Mesendoderm (in vitro differentiated cells): ENCODE measurements at places on chromosomes 5 and 9.

GRCh38 chr5:111377306-111377705, 135.0 kb downstream of the STARD4 start:
- no peak for DNase-seq

DNA sequence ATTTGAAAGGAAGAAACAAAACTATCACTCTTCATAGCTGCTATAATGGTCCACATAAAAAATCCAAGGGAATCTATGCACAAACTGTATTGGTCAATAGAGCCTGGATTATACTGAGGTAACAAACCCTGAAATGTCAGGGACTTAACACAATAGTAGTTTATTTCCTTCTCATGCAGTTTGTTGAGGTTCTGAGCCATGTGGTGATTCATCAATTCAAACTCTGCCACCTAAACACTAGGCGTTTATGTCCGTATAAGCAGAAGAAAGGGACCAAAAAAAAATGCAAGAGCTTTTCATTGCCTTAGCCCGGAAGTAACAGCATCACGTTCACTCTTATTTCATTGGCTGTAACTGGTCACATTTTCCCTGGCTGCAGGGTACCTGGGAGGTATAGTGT, 464.7 kb downstream of the ZSWIM6 start:
- DNase-seq = no peak

DNA sequence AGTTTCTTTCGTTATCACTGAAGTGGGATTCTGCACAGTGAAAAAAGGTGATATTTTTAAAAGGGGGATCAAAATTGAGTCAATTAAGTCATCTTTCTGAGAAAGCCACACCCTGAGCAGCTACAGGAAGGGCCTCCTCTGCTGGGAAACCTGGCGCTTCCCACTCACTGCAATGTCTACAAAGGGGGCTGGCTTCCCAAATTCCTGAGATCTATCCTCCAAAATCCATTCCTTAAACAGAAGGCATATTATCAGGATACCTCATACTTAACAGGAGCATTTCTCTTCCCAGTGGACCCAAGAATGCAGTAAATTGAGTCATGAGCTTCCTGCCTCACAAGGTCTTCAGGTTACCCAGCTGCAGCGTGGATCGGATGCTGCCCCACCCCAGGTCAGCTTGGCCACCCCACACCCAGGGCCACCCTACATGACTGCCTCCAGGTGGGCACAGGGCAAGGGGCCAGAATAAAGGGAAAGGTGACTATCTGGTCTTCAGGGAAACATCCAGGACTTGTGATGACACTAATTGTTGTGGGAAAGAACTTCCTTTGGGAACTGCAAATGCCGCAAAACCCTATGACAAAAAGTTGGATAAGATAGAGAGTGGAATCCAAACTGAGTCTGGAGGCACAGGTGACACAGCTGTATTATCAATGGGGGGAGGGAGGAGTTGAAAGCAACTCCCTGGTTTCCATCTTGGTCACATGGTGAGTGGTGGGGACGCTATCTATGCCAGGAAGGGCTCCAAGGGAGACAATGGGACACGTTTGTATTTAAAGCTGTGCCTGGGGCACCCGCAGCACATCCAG, 42.3 kb downstream of the ROR2 start:
- DNase-seq = peak; percentile 97

GRCh38 chr5:153491856-153492255, 1.4 kb downstream of the GRIA1 start:
- DNase-seq = no peak

DNA sequence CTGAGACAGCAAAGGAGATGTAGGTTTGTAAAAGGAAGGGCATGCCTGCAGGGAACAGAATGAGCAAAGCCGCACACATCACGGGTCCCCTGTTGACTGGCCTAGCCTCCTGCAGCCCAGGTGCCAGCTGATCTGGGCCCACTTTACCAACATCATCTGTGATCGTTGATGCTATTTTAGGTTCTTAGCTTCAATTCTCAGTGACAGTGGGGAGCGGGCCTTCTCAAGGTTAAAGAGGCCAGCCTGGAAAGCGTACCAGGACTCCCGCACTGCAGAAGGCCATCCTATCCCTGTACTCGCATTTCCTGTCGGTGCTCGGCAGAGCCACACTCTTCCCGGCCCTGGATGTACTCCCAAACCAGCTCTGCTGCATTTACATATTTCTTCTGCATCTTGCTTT, 213.5 kb upstream of the IRX1 start:
- no peak for DNase-seq

DNA sequence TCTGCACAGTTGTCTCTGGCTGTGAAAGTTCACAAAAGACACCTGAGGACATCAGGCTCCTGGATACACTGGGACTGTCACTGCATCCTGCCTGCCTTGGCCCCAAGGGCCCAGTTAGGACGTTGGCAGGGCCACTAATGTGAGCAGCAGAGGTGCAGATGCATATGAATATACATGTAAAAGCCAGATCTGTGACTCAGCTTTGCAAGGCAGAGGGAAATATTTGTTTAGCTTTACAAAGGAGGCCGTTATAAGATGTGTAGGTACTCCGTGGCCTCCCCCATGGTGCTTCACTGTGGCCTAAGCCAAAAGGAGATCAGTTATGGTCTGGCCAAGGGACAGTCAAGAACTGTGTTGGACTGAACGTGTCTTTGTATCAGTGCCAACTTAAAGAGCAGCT, 4.1 kb upstream of the C1QTNF3 start:
- no peak for DNase-seq

DNA sequence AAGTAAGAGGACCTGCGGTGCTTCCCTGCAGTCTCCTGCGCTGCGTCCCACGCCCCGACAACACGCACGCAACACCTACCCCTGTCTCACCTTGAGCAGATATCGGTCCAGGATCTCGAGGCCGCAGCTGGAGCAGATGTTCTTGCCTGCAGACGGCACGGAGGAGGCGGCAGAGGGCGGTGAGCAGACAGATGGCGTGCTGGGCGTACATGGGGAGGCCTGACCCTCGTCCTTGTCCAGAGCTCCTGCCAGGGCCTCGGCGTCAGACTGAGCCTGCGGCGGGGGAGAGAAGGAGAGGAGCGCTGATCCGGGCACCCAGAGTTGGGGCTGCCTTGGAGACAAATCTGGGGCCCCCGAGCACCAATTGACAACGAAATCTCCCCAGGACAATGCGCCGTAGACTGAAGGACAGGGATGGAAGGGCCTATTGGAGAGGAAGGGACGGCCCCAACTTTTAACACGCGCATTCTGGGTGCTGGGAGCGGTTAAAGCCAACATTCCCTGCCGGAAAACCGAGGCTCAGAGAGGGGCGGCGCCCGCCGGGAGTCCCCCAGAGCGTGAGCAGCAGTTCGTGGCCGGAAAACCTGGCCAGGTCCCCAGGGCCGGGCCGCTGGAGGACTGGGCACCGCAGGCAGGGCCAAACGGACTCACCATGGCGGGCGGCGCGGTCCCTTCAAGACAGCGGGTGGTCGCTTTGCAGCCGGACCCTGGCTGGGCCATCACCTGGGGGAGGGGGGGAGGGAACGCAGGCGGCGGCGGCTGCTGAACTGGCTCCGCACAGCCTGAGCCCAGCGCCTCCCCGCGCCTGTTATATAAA, 1.8 kb downstream of the LHX6 start:
- peak; percentile 42 for DNase-seq

DNA sequence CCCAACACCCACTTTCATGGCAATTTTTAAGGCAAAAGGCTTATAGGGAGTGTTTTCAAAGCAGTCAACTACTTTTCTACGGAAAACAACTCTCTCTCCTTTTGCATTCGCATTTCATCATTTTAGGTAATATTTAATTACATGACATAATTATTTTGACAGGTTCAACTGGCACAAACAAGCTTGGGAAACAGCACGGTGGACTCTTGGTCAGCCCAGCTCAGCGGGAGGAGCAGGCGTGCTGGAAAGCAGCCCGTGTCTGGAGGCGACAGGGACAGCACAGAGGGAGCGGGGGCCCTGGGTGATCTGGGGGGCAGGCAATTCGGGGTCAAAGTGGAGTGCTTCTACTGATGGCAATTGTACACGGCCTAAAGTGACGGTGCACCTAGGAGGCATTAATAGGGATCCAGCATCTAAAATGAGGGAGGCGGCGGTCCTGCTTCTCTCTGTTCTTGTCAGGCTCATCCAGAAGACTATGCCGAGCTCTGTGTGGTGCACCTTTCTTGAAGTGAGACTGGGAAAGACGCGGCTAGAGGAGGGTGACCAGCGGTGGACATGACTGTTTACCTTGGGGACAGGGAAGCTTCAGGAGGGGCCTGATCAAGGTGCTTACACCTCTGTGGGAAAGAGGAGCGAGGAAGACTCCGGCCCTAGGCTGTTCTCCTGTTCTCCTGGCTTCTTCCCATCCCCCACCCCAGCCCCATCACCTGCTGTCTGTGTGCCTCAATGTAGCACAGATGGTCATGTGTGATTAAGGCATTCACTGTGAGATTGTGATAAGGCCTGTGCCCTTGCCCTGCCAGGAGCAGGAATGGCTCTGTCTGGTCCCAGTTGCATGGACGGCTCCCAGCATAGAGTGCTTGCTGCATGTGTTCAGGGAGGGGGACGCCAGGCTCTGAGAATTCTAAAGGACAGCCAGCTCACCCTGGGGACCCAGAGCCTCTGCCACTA, 3.4 kb downstream of the MYMK start:
- no peak for DNase-seq

- DNase-seq = no peak
Measured at GRCh38 chr5:173630724-173631365, 14.4 kb upstream of the BOD1 start.

- DNase-seq = no peak
Measured at GRCh38 chr9:91533382-91533781, 109.8 kb upstream of the NFIL3 start.

- peak; percentile 27 for DNase-seq
Measured at GRCh38 chr5:1343931-1344901, 683 bp downstream of the CLPTM1L start.

- DNase-seq = no peak
Measured at GRCh38 chr9:38119560-38120236, 50.7 kb upstream of the SHB start.

DNA sequence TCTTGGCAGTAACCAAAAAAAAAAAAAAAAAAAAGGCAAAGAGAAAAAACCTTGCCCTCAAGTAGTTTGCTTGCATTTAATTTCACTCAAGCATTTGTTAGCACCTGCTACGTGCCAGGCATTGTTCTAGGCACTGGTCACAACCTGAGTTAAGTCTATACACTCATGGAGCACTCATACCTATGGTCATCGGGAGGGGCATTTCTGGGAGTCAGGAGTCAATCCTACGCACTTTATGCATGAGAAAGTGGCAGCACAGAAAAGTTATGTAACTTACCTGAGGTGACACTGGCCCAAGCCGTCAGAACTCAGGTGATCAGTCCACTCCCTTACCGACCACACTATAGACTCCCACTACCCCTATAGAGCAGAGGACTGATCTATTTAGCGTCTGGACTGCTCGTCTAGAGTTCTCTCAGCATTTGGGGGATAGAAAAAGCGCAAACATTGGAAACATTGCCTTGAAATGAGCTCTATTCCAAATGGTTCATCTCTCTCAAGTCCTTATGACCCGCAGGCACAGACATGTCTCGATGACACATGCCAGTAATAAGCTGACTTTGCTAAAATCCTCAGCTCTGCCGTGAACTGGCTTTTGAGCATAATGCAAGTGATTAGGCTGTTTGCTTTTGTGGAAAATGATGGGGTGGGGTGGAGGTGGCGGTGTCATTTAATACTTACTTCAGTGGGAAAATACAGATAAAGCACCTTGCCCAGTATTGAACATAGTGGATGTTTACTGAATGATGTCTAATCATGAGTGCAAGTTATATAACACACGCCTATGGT, 160.2 kb downstream of the ARHGEF28 start:
- DNase-seq = no peak

- DNase-seq = no peak
Measured at GRCh38 chr5:179906795-179907555, 722 bp downstream of the TBC1D9B start.

DNA sequence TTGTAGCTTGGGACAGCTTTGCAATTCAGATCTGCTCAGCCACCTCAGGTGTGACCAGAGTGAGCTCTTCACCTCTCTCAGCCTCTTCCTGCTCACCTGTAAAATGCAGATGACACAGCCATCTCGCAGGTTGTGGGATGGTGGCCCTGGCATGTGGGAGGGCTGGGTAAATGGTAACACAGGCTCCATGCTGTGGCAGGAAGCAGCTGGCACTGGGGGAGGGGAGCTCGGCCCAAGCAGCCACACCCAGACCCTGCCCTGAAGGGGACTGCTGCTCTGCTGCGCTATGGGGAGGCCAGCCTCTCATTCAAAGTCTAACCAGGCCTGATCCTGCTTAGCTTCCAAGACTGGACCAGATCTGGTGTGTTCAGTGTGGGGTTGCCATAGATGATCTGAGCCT, 24.1 kb downstream of the PHF2 start:
- DNase-seq = peak; percentile 28

DNA sequence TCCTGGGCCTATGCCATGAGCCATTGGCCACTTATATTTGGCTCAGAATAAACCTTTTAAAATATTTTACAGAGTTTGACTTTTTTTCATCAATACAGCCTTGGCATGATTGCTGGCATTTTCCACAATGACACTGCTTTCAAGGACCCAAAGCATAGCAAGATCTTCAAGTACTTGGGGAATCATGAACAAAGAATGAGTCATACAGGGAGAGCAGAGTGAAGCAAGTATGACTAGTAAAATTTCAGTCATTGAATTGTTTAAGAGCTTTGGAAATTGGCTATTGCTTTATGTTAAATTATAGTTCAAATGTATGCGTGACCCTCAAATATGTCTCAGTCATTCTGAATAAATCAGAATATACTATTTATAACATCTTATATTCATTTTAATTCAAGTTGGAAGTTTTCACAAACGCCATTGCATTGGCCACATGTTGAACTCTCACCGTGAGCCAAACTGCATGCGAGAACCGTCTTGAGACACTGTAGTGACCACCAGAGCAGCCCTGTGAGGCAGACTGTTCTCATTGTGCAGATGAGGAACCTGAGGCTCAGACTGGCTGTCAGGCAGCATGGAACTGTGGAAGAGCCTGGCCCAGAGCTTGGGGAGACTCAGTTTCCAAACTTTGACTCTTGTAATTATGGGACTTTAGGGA, 52.9 kb downstream of the GDNF start:
- DNase-seq = peak; percentile 28

DNA sequence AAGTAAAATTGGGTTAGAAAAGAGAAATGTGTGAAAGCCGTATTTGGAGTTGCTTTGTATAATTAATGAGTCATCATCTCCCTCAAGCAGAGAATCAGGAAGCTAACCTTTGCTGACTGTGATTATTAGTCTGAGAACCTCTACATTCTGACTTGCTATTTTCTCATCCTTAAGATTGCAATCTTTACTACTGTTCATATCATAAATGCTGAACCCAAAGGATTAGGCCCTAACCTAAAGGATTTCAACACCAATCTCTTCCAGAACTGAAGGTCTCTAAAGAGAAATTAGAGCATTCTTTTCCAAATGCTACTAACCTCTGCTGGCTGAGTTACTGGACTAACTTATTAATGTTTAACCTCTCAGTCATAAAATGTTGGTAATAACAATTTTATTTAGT, 538.1 kb upstream of the MEF2C start:
- peak; percentile 14 for DNase-seq
